ENCODE measurements at places on chromosomes 1 and 21. TPM values are rescaled to one million over a fixed set of nuclear protein-coding genes. Genes with fewer than 3 reads are reported as not detected.

The SLC2A5 gene
- 0.04 TPM for total RNA-seq

The PLA2G4A gene
- total RNA-seq: not detected

The TSPEAR gene
- 0.07 TPM for total RNA-seq

The ATP5PF gene
- total RNA-seq: 131 TPM

The PADI3 gene
- not detected for total RNA-seq

The ZCCHC17 gene
- 53.0 TPM for total RNA-seq

The NPHS2 gene
- total RNA-seq: not detected

DNA sequence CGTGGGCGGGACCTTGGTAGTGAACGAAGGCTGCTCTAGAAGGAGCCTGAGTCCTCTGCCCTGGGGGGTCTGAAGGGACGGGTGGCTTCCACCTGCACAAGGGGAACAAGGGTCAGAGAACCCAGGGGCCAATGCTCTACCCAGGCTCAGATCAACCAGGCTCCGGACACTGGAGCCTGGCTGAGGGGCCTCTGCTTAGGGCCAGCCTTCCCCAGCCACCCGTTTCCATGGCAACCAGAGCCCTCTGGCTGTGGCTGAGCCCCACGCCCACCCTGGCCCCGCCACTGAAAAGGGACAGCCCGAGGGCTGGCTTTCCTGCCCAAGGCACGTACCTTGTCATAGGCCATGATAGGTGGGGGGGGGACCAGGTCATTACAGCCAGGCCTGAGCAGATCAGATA is 724.6 kb downstream of the PTPRU start:
- H3K27me3 ChIP-seq: peaks cover 3% of the 10 kb centered on the region
- DNase-seq: no peak
- no peaks in the 10 kb centered on the region for H3K4me1 ChIP-seq
- H3K27ac ChIP-seq: no peak overlapping the region

- H3K27me3 ChIP-seq: no peaks in the 10 kb centered on the region
- H3K4me1 ChIP-seq: no peaks in the 10 kb centered on the region
- no peak overlapping the region for H3K27ac ChIP-seq
These were observed 17.6 kb downstream of the SYNJ1 start for GRCh38 chr21:32710069-32710784.

DNA sequence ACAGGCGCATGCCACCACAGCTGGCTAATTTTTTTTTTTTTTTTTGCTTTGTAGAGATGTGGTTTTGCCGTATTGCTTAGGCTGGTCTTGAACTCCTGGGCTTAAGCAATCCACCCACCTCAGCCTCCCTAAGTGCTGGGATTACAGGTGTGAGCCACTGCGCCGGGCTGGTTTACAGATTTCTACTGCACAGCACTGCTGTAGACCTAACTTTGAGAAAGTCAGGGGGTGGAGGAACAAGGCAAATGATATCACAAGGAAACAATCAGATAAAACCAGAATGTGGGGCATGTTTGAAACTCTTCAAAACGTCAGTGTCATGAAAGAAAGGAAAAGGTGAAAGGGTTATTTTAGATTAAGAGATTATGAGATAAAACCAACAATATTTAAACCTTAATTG is 45.3 kb downstream of the URB2 start:
- no peak for DNase-seq
- H3K27ac ChIP-seq: no peak overlapping the region
- H3K4me3 ChIP-seq: no peak overlapping the region
- H3K27me3 ChIP-seq: no peaks in the 10 kb centered on the region
- H3K36me3 ChIP-seq: no peaks in the 10 kb centered on the region

GRCh38 chr1:111509997-111510375 is 6.6 kb upstream of the ADORA3 start:
- no peak overlapping the region for H3K4me3 ChIP-seq
- peaks cover 87% of the 10 kb centered on the region for H3K4me1 ChIP-seq
- H3K27me3 ChIP-seq: no peaks in the 10 kb centered on the region
- H3K36me3 ChIP-seq: no peaks in the 10 kb centered on the region
- DNase-seq: no peak
- H3K27ac ChIP-seq: no peak overlapping the region

DNA sequence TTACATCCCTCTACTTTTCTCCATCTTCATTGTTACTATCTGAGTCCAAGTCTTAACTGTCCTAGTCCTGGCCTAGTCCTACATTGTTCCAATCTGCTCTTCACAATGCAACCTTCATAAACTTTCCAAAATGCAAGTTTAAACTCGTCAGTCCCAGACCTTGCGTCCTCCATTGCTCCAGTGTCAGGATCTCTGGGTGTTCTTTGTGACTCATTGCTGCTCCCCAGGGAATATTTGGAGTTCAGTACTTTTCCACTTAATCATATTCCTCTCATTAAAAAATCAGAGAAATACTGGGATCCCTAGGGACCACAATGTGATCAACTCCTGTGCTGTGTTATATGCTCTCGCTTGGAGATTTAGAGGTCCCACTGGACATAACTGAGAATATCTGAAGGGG is 18.0 kb upstream of the KPRP start:
- DNase-seq: no peak
- H3K36me3 ChIP-seq: no peaks in the 10 kb centered on the region
- no peaks in the 10 kb centered on the region for H3K27me3 ChIP-seq
- no peak overlapping the region for H3K27ac ChIP-seq

- no peak overlapping the region for H3K27ac ChIP-seq
- no peaks in the 10 kb centered on the region for H3K27me3 ChIP-seq
- no peak for DNase-seq
- no peak overlapping the region for H3K4me3 ChIP-seq
- H3K36me3 ChIP-seq: no peaks in the 10 kb centered on the region
These were observed 311.8 kb downstream of the SIPA1L2 start for GRCh38 chr1:232318143-232318542.

GRCh38 chr1:115135681-115136080 is 46.4 kb upstream of the TSPAN2 start:
- H3K36me3 ChIP-seq: no peaks in the 10 kb centered on the region
- no peak overlapping the region for H3K27ac ChIP-seq
- DNase-seq: no peak
- no peak overlapping the region for H3K4me3 ChIP-seq

DNA sequence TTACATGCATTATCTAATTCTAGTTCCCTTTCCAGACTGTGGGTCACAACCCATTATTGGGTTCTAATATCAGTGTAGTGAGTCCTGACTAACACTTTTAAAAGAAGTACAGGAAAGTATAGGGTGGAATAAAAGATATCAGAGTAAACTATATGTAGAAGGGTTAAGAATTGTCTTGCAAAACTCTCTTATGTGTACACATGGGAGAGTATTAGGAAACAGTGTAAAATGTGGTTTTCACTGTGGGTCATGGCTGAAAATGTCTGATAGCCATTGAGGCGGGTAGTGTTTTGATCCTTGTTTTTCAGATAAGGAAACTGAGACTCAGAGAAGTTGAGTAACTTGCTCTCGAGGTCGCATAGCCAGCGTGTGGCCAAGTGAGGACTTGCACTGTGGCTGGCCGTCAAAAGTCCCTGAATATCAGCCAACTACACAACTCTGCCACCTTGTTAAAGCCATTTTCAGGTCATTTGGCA is 18.5 kb upstream of the MTARC1 start:
- 0 out of 2 replicates have a peak, but pooled peaks cover 2% of the 10 kb centered on the region for H3K36me3 ChIP-seq
- no peaks in the 10 kb centered on the region for H3K27me3 ChIP-seq
- H3K4me3 ChIP-seq: peak overlapping the region; percentile 55
- peaks cover 48% of the 10 kb centered on the region for H3K4me1 ChIP-seq
- H3K27ac ChIP-seq: peak overlapping the region; percentile 87
- DNase-seq: peak; percentile 85

DNA sequence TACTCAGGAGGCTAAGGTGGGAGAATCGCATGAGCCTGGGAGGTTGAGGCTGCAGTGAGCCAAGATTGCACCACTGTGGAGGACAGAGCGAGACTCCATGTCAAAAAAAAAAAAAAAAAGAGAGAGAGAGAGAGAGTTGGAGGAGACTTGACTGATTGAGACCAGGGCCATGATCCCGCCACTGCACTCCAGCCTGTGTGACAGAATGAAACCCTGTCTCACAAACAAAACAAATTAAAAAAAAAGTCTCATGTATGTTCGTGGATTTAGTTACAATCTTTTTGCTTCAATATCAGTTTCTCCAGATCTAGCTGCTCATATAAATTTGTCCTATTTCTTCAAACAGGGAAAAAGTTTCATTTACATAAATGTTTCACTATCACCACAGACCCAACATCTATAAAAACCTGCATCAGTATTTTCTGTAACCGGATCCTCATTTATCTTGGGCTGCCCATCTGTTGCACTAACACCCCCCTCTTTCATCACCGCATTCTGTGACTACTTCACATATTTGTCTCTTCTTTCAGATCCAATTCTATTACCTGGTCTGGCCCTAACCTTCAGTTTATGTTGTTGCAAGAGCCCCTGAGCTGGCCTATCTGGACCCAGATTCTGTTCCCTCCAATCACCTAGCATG is 127.0 kb downstream of the GREM2 start:
- H3K36me3 ChIP-seq: no peaks in the 10 kb centered on the region
- H3K4me3 ChIP-seq: no peak overlapping the region
- H3K27me3 ChIP-seq: no peaks in the 10 kb centered on the region
- no peak overlapping the region for H3K27ac ChIP-seq
- H3K4me1 ChIP-seq: no peaks in the 10 kb centered on the region

- H3K36me3 ChIP-seq: no peaks in the 10 kb centered on the region
- DNase-seq: no peak
- no peak overlapping the region for H3K4me3 ChIP-seq
- no peaks in the 10 kb centered on the region for H3K4me1 ChIP-seq
- H3K27ac ChIP-seq: no peak overlapping the region
- H3K27me3 ChIP-seq: no peaks in the 10 kb centered on the region
These were observed 52.0 kb upstream of the TACSTD2 start for GRCh38 chr1:58629031-58629462.

- H3K27me3 ChIP-seq: peaks cover 8% of the 10 kb centered on the region
- peak; percentile 63 for DNase-seq
- H3K27ac ChIP-seq: no peak overlapping the region
- 0 out of 2 replicates have a peak, but pooled peaks cover 4% of the 10 kb centered on the region for H3K4me1 ChIP-seq
These were observed 35.3 kb downstream of the EPHB2 start for GRCh38 chr1:22745669-22746585.

GRCh38 chr1:6002714-6003501 is 10.7 kb upstream of the NPHP4 start:
- peak overlapping the region; percentile 27 for H3K4me3 ChIP-seq
- no peak overlapping the region for H3K27ac ChIP-seq
- H3K27me3 ChIP-seq: peaks cover 4% of the 10 kb centered on the region

- DNase-seq: no peak
- peaks cover 10% of the 10 kb centered on the region for H3K27me3 ChIP-seq
- H3K27ac ChIP-seq: no peak overlapping the region
- no peaks in the 10 kb centered on the region for H3K36me3 ChIP-seq
- H3K4me1 ChIP-seq: peaks cover 13% of the 10 kb centered on the region
- H3K4me3 ChIP-seq: no peak overlapping the region
These were observed 36.0 kb upstream of the ATP2B4 start for GRCh38 chr1:203590603-203591002.

DNA sequence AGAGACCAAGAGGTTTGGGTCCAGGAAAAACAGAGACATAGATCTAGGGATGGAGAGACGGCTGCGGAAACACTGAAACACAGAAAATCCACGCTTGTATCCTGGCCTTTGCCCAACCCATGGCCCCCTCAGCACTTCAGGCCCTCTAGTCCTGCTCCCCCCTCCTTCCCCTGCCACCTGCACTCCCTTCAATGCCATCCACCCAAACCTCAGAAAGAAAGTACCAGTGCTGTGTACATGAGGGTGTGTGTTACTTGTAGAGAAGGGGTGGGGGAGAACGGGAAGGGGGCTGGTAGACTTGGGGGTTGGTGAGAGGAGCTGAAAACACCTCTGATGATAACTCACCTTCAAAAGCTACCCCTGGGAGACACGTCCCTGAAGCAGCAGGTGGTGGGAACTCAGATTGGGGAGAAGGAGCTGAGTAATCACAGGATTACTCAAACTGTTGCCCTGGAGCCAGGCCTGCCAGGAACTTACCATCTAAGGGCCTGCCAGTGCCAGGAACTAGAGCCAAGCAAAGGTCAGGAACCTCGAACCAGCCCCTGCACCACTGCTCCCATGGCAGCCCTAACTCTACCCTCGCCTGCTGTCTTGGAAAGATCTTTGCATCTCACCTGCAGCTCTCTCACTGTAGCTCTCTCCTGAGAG is 11.5 kb downstream of the RORC start:
- no peaks in the 10 kb centered on the region for H3K36me3 ChIP-seq
- H3K27me3 ChIP-seq: no peaks in the 10 kb centered on the region
- H3K4me1 ChIP-seq: no peaks in the 10 kb centered on the region
- H3K27ac ChIP-seq: no peak overlapping the region

DNA sequence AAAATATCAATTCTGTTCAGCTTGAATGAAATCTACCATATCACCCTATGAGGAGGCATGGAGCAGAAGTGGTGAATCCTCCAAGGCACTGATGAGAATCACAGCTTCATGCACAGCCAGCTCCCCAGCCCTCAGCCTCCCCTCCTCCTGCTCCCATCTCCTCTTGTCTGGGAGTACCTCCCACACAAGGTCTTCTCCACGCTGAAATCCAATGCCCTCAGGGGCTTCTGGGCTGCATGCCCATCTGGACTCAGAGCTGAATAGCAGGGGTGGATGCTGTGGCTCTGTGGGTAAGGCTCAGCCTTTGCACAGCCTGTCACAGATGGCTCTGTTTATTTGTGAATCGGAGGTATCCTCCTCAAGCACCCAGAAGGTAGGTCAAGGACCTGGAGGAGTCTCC is 48.6 kb downstream of the KCNC4 start:
- H3K4me3 ChIP-seq: no peak overlapping the region
- no peaks in the 10 kb centered on the region for H3K4me1 ChIP-seq
- H3K27ac ChIP-seq: no peak overlapping the region

DNA sequence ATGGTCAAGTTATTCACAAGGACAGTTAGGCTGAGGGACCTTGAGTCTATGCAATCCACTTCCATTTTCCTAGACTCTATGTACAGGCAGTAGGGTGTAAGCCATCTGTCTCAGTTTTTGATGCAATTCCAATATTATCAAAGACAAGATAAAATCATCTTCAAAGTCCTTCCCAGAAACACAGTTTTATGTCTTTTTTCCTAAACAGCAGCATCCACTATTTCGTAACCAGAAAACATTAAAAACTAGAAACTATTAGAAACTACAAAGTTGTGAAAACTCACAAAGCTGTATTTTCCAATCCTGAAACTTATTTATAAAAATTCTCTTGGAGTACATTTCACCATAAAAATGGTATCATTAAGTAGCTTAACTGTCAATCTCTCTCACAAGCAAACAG is 93.8 kb downstream of the EPS15 start:
- no peak for DNase-seq
- no peaks in the 10 kb centered on the region for H3K27me3 ChIP-seq
- H3K36me3 ChIP-seq: peaks cover 3% of the 10 kb centered on the region
- no peak overlapping the region for H3K4me3 ChIP-seq
- H3K27ac ChIP-seq: no peak overlapping the region
- no peaks in the 10 kb centered on the region for H3K4me1 ChIP-seq

Measured in HepG2 (cell line).